Right ventricle myocardium inferior (tissue), 1 donor: ENCODE measurements at places on chromosomes 4 and X. TPM values are rescaled to one million over a fixed set of nuclear protein-coding genes. Genes with fewer than 3 reads are reported as not detected.

DNA sequence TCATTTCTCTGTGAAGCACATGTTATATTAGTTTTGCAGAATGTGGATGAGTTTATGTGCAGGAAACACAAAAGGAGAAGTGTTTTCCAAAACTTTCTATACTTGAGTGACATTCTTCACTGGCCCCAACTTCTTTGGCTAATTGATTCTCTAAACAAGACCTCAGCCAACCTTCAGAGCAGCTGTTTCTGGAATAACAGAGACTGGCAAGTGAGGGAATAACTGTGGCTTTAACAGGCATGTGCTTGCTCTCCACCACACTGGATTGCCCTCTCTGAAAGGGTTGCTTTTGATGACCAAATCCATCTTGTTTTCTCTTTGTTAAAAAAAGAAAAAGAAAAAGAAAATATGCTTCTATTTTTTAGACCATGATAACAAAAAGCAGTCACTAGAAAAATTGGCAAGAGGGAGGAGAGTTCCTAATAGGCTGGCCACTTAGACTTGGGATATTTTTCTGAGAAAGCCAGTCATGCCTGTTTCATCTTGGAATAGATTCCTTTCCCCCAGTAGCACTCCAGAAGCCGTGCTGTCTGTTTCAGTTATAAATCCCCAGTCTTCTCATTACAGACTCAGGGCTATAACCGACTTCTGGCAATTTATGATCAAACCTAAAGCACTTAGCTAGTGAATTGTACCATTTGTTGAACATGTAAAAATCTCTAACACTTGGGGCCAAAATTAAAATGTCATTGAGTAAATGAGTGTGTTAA lies 295.0 kb upstream of the NR3C2 start:
- DNase-seq = no peak

DNA sequence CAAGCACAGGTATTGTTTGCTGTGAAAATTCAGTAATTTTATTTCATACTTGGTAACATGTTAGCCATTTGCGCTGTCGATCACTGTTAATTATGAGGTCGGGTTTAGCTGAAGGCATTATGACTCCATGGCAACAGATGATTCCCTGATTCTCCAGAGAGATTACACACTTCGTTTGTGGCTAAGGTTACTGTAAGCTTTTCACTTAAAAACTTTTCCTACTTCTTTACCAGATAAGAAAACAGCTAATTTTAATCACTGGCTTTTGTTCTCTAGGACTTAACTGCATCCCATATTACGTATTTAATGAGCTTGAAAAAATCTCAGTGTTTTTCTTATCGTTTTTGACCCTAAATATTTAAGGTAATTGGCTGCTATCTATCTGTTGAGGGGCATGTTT lies 2.1 kb downstream of the GSTCD start:
- DNase-seq = no peak

ADAM29 gene
- not detected for total RNA-seq

PARM1 gene
- 58.7 TPM for total RNA-seq

DNA sequence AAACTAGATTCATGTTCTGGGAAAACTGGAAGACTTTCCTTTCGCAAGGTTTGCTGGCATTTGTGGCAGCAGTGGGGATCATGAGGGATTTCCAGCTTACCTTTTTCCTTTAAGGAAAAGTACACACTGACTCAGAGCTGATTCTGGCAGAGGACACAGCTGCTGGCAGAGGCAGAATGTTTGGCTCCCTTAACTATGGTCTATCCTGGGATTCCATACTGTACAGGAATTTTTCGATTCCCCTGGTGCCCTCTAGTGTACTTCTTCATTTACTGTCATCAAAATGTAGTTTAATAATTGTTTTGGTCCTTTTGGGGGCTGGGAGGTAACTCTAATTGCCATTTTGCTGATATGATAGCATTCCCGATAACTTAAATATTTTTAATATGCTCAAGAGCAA lies 152.7 kb downstream of the GABRG1 start:
- DNase-seq = no peak

DNA sequence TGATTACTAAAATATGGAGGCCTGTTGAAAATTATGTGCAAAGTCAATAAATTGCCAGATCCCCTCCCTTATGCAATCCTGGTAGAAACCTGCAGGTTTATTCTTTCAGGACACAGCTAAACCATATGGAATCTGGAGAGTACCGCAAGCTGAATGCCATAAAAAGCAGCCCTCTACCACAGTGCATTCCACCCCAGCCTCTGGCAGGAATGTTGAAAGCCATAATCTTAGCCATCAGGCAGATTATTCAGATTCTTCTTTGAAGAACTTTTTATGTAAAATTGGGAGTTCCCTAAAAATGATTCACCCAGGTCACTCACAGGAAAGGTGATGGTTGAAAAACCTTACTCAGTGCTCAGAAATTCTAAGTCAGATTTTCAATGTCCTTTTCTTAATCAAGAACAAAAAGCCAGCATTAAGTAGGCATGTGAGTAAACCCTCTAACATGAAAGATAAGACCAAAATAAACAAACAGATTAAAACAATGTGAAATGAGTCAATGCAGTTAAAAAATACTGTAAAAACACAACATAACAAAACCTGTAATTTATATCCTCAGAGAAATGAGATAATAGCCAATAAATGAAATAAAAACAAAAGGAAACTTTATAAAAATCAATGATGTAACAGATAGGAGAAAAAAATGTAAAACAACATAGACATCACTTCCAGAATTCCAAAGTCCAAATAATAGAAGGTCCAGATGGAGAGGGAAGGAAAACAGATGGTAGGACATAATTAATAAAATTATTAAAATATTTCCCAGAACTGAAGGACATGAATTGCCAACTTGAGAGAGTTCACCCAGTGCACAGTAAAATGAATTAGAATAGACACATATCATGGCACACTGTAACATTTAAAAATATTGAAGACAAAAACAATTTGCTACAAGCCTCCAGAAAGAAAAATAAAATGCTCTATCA lies 226.9 kb downstream of the FSTL5 start:
- no peak for DNase-seq

- no peak for DNase-seq
These were observed 50.4 kb upstream of the TBL1X start for GRCh38 chrX:9414416-9414815.

SHOX gene
- not detected for total RNA-seq

GRCh38 chrX:30504309-30504708 lies 73.3 kb downstream of the TASL start:
- no peak for DNase-seq

GJB1 gene
- not detected for total RNA-seq

- DNase-seq = no peak
These were observed 184.5 kb downstream of the SPRY1 start for GRCh38 chr4:123580981-123581664.

TASL gene
- total RNA-seq = 0.68 TPM

PDGFC gene
- total RNA-seq = 12.6 TPM

- no peak for DNase-seq
These were observed 57.1 kb upstream of the NKAP start for GRCh38 chrX:120000490-120001246.

SORCS2 gene
- total RNA-seq = 1.1 TPM

GRCh38 chrX:142068365-142068764 lies 136.7 kb downstream of the MAGEC2 start:
- no peak for DNase-seq

DNA sequence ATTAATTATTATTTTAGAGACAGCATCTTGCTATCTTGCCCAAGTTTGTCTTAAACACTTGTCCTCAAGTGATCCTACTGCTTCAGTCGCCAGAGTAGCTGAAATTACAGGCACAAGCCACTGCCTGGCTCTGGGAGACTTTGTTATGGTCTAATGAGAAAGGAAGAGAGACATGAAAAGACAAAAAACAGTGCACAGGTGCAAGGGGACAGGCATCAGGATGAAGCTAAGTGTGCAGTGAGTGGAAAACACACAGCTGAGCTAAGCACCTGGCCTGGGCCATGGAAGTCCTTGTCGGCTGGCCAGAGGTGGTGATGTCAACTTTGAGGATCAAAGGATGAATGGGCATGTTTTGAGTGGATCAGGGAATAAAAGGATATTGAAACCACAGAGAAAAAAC lies 102.7 kb downstream of the HS3ST1 start:
- DNase-seq = no peak

ERCC6L gene
- 0.14 TPM for total RNA-seq

DNA sequence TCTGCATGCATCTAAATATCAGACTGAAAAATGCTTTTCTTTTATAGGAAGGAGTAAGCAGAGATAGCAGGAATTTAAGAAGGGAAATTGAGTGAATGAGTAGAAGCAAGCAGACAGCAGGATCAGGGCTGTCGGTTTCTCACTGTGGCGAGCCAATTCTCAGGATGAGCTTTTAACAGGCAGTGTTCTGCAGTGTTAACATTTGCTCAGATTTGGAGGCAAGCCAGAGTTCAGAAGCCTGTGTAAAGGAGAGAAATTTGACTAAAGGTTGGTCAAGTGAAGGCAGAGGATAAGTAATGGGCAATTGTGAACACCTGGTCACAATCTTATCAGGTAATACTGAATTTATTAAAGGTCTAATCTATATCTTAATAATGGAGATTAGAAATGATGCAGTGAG lies 133.3 kb upstream of the MAGEB16 start:
- DNase-seq = no peak

FGD1 gene
- 6.4 TPM for total RNA-seq
